Suppressor macrophage treated with lipopolysaccharide for 1 hour (primary cell): ENCODE measurements at places on chromosomes 16 and 17.

- no peak for DNase-seq
These were observed 53.9 kb upstream of the MRC2 start for GRCh38 chr17:62573480-62574117.

- no peak for DNase-seq
These were observed 36.0 kb downstream of the IQCK start for GRCh38 chr16:19753815-19754643.

DNA sequence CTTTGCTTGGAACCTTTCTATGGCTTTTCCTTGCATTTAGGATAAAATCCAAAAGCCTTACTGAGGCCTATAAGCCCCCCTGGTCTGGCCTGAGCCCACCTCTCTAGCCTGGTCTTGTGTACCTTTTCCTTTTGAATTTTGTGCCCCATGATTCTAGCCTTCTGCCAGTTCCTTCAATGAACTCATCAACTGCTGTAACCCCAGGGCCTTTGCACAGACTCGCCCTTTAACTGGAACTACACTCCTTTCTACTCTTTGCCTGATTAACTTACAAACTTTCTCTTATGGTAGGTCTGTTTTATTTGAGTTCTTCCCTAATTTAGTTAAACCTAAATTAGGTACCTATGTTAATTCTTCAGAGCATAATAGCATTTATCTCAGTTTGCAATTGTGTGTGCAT is 24.2 kb downstream of the GJD3 start:
- DNase-seq = no peak

DNA sequence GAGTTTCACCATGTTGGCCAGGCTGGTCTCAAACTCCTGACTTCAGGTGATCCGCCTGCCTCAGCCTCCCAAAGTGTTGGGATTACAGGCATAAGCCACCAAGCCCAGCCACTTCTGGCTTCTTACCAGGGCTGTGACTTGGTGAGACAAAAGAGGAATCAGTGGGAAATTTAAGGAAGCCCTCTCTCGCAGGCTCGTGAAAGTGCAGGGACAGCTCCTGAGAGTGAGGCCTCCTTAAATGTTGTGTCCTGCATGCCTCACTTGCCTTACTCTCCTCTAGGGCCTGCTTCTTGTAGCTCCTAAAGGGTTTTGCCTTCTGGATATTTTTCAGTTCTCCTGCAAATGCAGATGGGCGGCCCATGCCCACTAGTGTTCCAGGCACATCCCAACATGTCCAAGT is 5.2 kb downstream of the AHSP start:
- DNase-seq = peak; percentile 21

DNA sequence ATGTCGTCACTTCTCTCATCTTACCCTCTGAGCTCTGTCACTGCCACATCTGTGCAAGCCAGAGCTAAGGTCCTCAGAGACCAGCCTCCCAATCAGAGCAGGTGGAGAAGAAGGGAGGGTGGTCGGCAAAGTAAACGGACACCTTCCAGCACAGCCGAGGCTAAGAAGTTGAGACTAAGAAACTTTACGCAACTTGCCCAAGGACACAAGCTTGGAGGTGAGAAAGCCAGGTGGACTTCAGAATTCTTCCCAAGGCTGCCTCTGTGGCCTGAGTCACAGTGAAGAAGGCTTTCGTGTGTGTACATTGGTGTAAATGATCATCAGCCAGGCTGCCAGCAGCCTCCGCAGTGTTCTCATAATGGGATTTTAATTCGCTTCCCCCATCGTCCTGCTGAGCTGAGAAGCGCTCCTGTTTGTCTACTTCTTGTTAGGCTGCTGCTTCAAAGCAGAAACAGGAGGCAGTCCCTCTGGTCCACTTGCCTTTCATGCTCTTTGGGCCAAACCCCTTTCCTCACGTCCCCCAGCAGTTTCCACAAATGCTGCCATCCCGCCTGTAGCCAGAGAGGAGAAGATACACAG is 125.0 kb upstream of the RPL38 start:
- DNase-seq = no peak
